GM10248 (cell line): ENCODE measurements at places on chromosomes 1 and 21.

DNA sequence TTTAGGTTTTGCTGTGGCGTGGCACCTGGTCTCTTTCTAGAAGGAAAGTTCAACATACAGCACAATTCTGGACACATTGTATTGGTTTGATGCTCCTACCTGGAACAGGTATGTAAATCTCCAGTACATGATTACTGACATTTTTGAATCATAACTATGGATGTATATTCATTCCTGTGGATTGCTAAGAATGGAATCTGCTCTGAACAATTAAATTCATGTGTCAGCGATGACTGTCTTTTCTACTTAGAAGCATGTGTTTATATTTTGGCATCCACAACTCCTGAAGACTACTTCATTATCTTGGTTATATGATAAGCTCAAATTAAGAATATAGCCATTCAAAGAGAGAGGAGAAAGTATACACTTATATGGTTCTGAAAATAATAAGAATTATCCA, 291.8 kb downstream of the CHRM3 start:
- no peak for DNase-seq

DNA sequence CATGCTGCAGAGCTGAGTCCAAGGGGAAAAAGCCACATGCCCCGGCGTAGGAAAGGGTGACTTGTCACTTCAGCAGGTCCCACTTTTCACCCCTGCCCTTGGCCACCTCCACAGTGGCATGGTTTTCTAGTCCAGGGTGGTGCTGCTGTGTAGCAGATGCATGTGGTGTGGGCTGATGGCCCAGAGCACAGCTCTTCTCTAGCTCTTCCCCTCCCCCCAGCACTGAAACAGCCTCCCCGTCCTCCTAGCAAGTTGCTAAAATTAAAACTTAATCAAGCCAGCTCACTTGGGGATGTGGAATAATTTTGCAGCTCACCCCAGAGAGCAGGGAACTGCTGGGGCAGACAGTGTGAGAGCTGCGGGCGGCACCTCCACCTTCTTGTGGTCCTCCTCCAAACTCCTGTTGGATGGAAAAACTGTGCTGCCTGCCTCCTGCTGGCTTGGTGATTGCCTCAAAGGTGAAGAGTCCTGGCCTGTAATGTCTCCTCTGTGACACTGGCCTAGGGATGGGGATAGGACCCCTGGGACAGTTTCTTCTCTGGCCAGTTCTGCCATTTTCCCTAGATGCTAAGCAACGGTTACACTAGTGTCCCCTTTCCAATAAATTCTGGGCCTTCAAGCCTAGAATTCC, 91.6 kb downstream of the RNF220 start:
- no peak for DNase-seq

DNA sequence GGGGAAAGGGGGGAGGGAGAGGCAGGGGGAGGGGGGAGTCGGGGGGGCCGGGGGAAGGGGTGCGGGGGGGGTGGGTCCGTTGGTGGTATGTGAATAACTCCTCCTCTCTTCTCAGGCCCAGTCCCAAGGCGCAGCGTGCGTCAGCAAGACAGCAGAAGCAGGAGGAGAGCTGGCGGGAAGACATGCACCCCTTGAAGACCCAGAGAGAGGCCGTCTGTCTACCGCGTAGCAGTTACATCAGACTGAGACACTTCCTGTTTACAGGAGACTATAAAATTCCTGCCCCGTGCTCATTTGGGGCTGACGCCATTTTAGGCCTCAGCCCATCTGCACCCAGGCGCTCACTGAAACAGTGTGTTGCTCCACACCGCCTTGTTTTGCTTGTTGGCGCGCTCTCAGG, 55.3 kb downstream of the SETD4 start:
- DNase-seq, result no peak

DNA sequence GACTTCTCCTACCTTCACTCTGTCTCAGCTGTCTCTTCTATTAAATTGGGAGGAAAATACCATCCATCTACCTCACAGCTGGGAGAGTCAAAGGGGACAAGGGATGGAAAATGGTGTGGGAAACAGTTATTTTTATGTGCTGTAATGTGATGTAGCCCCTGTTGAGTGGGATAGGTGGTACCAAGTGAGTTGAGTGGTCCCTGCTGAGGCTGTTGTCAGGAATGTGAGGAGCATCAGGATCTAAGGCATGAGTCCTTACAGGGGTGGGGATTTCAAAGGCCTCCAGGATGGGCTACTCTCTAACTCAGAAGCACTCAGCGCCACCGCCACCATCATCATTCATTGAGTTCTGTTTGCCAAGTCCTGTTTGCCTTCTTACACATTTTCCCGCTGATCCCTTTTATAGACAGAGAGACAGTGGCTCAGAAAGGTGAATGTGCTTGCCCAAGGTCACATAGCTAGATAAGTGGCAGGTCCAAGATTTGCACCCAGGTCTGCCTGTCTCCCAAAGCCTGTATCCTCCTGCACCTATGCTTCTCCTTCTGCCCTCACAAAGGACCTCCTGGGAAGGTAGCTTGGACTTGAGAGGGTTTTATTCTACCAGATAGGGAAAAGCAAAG, 4.6 kb upstream of the ID3 start:
- no peak for DNase-seq

- DNase-seq, result no peak
Observed at GRCh38 chr1:111672331-111672730, 52.7 kb downstream of the RAP1A start.
